ENCODE measurements at places on chromosomes 6 and 20.
A peak's percentile ranks its signal among the peaks of the same experiment; 100 is the strongest.

DNA sequence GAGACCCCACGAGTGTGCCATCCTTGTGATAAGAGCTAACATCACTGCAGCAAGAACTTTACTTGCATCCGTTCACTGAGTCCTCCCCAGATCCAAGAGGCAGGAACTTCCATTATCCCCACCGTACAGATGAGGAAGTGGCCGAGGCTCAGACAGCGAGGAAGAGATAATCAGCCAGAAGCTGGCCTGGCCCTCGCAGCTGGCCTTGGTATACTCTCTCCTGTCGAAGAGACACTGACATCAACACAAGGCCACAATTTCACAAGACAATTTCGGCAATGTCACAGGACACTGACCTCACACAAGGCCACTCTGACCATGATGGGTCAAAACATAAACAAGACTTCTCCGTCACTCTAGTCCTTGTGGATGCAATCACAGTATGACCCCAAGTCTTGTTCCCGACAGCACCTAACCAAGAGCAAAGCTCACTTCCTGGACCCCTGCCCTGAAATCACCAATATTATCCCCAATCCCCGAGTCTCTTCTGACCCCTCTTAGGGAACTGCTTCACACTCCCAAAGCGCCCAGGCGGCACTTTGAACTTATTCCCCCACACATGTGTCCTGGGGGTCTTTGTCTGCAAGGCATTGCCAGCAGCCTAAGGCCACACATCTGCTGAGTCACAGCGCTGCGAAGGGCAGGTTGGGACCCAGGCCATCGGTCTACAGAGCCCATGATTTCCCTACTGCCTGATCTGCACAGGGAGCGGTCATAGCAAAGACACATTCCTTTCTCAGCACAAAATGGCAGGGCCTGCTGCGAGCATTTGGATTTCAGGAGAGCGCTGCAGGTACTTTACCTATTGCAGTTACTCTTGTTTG is 14.8 kb upstream of the VAPB start:
- DNase-seq, result no peak

GRCh38 chr6:170208651-170209353 is 82.1 kb downstream of the DLL1 start:
- no peak for DNase-seq

DNA sequence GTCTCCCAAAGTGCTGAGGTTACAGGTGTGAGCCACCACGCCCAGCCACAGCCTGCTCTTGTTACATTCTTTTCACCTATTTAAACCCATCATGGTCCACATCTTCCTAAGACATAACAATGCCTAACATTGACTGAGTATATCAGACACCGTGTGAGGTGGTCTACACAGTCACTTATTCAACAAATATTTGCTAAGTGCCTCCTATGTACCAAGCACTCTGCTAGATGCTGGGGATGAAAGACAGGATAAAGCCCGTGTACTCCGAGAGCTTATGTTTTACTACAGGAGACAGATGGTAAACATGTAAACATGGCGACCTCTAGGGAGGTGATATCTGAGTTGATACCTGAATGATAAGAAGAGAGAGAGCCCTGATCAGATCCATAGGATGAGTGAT is 12.7 kb downstream of the BCL2L1 start:
- DNase-seq, result no peak

- DNase-seq, result no peak
Measured at GRCh38 chr6:131172222-131172621, 37.0 kb downstream of the AKAP7 start.

GRCh38 chr6:153059311-153059710 is 56.8 kb upstream of the MTRF1L start:
- DNase-seq, result no peak

DNA sequence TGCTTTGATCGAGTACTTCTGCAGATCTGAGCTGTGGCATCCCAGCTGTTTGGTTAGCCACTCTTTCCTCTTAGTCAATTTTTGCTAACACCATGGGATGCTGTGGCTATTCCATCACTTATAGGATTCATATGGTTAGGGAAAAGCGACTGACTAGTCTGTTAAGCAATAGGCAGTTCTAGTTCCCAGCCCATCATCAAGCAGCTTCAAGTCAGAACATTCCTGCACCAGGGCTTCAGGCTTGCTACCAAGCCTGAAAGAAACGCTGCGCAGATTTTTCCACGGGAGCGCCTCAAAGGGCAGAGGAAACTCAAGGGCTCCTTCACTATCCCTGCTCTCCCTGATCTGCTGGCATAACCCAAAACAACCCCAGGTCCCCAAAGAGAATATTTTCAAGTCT is 159.8 kb upstream of the SUPT3H start:
- no peak for DNase-seq

- no peak for DNase-seq
Measured at GRCh38 chr6:12047792-12048432, 35.8 kb downstream of the HIVEP1 start.

GRCh38 chr6:111265842-111266241 is 178.5 kb downstream of the SLC16A10 start:
- DNase-seq, result no peak

GRCh38 chr6:121627761-121628160 is 192.3 kb downstream of the GJA1 start:
- DNase-seq, result no peak

DNA sequence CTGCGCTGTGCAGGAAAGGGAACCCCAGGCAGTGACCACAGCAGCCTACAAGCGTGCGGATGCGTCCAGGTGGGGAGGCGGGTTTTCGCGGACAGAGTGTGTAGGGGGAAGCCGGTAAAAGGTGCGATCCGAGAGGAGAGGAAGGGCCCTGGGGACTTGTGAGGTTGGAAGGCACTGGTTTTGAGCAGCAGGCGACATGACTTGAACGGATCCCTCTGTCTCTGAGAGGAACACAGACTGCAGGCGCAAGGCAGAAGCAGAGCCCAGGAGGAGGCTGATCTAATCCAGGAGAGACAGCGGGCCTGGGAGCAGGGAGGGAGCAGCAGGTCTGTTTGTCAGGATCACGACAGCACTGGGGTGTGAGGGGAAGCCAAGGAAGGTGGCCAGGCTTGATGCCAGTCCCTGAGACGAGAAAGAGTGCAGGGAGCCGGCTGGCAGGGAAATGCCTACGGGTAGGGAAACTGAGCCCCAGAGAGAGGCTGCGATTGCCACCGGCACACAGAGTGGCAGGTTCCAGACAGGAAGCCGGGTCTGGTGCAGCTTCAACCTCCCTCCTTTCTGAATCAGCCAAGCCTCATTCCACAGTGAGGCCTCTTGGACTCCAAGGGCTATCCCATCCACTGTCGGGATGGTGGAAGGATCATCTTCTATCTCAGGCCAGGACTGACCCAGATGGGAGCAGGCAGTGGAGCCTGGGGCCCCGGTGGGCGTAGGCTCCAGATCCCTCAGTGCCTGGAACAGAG is 57.1 kb downstream of the HNF4A start:
- DNase-seq, result no peak

- DNase-seq, result peak; percentile 83
Measured at GRCh38 chr6:149941583-149942460, at the start of gene ULBP2. Gene ULBP2, plus strand, starts transcription at chr6:149942014. Its CDS starts 59 bp downstream, at chr6:149942073.

DNA sequence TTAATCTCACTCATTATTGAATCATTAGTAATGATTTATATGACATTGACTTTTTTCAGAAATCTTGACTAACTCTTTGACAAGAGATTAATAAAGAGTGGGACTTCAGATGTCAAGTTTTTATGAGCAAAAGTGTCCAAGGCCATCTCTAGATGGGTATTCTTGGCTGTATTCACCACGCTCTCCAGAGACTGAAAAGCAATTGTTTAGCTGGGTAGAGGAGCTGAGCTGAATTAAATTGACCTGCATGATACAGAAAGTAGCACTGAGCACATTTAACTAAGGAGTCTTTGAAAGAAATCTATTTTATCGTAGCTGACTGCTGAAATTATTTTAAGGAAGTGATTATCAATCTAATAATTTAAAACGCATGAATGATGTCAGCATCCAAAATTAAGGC is 89.4 kb downstream of the LINC00237 start:
- DNase-seq, result no peak

DNA sequence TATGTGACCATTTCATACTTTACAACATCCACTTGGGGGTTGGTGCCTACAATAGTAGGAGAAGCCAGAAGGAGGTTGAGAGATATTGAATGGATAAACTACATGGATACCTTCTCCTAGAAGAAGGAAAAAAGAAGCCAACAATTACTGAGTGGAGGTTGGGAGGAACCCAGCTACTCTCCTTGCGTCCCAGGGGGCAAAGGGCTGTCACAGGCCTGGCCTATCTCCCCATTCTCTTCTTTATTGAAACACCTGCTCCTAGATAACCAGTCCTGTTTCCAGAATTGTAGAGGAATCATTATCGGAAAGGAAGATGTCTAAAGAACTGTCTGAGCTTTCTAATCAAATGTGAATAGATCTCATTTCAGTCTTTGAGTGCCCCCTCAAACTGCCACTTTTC is 115.1 kb downstream of the MAP7 start:
- DNase-seq, result no peak

DNA sequence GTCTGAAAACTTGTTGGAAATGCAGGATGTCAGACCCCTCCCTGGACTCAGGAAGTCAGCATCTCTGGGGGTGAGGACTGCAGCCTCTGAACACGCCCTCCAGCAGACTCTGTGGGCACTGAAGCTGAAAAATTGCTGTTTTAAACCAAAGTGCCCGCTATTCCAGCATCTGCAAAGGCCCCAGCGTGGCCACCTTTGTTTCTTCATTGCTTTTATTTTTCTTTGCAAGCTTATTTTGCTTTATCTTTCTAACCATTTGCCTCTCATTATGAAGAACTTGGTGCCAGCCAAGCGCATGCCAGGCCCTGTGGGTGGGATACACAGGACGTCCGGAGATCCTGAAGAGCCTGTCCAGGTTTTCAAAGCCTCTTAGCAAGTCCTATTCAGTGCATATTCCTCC is 203.9 kb upstream of the CST7 start:
- no peak for DNase-seq

DNA sequence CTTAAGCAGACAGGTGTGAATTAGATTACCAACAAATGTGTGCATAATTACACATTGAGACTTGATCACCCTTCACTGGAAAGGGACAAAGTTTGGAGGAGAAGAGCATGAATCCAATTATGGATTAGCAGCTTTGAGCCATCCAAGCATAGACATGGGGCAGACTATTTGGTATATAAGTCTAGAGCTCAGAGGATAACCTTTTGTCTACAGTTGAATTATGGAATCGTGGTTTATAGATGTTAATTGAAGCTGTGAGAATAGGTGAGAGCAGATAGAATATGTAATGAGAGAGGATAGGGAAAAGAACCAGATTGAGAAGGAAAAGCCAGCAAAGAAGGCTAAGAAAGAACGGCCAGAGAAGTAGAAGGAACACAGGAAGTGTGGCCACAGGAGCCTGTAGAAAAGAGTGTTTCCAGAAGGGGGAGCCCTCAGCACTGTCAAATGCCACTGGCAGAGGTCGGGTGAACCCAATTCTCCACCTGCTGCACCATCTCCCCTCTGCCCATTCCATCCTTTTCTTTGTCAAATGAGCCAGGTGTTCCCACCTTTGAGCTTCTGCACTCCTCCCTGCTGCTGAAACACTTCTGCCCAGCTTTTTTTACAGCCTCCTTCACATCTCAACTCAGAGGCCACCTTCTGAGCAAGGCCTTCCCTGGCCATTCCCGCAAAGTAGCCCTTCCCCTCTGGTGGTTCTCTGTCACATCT is 7.3 kb downstream of the DNTTIP1 start:
- peak; percentile 63 for DNase-seq

DNA sequence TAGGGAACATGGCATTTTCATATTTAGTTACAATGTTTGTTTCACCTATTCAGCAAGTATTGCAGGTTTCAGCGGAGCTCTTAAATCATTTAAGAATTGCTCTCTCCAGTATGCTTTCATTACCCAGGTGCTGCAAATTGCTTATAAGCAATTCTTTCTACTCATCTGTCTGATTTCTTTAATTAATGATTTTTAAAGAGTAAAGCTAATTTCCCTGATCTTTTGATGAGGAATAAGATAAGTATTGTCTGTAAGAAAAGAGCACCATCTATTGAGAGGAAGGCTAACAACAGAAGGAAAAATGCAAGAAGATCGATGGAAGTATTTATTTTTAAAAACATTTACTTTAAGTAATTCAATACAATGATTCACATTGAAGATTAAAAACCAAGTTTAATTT is 2.0 kb downstream of the OPRM1 start:
- DNase-seq, result no peak

- no peak for DNase-seq
Measured at GRCh38 chr6:156881687-156882629, 104.8 kb downstream of the ARID1B start.

DNA sequence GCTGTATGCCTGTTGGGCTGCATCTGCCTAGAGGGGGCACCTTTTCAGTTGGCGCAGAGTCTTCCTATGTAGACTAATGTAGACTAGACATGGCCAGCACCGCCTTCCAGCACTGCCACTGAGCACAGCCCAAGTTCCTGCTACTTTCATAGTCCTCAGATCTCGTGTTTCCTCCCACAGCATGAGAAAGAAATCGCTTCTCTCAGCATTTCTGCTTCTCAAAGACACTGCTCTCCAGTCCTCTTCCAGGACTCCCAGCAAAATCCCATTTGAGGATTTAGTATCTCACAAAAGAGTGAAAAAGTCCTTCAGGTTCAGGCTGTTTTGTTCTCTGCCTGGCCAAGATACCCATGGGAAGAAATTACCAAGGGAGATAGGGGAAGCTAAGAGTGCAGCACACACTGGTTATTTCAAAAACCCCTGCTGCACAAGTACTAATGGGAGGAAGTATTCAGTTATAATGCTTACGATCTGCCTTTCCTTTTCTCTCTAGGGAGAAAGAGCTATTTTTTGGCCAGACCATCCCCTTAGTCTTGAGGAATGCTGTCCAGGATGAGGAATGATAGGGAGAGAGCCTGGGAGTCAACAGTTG is 35.7 kb downstream of the OGFRL1 start:
- DNase-seq, result no peak

- DNase-seq, result no peak
Measured at GRCh38 chr6:92737983-92738382, 681.4 kb downstream of the EPHA7 start.

GRCh38 chr6:36735110-36736071 is 37.8 kb downstream of the RAB44 start:
- peak; percentile 24 for DNase-seq

DNA sequence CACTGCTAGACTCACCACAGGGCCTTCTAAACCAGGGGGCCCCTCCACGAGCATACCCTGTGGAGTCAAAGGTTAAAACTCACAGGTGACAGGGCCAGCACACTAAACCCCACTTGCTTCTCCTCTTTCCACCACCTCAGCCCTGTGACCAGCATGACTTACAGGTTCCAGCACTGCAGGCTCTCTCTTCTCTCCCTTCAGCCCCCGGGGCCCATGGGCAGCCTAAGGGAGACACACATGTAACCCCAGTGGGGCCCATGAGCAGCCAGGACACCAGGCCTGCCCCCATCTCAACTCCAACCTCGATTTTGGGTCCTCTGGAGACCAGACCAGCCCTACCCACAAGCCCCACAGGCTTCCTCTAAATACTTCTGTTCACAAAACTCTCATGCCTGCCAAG is 28.0 kb downstream of the HLA-DPB1 start:
- DNase-seq, result no peak

GRCh38 chr6:15593798-15594197 is 69.0 kb downstream of the DTNBP1 start:
- DNase-seq, result no peak
